ENCODE measurements at places on chromosomes 4 and X.

- DNase-seq: no peak
These were observed 686.7 kb downstream of the PDHA2 start for GRCh38 chr4:96526625-96527024.

DNA sequence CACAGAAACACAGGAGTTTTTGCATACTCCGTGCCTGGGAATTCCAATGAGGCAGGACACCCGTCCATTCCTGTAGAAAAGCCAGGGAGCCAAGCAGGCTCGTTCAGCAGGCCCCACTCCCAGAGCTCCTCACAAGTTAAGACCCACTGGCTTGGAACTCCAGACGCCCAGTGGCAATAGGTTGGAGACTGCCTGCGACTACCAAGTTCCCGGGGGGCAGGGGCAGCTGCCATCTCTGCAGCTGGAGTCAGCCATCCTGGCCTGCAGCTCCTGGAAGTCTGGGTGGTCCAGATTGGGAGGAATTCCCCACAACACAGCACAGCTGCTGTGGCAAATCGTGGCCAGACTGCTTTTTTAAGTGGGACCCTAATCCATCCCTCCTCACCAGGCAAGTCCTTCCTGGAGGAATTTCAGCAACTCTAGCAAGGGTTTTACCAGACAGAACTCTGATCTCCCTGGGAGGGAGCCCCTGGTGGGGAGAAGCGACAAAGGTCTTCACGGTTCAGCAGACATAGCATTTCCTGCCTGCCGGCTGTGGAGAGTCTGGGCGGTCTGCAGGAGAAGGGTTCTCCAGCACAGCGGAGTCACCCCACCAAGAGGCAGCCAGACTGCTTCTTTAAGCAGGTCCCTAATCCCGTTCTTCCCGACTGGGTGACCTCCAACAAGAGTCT, 231.9 kb downstream of the STPG2 start:
- DNase-seq: no peak

GRCh38 chr4:6499238-6499600, 26.8 kb upstream of the PPP2R2C start:
- no peak for DNase-seq

GRCh38 chr4:174170906-174171305, 112.6 kb downstream of the FBXO8 start:
- DNase-seq: no peak

DNA sequence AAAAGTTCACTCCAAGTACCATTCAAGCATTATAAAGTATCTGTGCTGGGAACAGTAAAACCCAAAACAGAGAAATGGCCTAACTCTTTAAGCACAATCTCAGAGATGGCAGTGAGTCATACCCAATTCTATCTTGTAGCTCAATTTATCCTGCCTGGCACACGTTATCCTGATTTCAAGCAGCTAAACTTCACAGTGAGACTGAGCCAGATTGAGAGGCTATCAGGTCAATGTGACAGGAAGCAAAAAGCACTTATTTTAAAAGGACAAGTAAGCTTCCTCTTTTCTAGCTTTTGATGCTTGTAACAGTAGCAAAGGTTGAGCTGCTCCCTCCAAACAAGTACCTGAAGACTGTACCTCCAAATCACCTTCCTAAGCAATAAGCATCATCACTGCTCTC, 324.9 kb downstream of the NAF1 start:
- DNase-seq: no peak

- DNase-seq: no peak
These were observed 284.2 kb upstream of the F9 start for GRCh38 chrX:139246295-139246694.

DNA sequence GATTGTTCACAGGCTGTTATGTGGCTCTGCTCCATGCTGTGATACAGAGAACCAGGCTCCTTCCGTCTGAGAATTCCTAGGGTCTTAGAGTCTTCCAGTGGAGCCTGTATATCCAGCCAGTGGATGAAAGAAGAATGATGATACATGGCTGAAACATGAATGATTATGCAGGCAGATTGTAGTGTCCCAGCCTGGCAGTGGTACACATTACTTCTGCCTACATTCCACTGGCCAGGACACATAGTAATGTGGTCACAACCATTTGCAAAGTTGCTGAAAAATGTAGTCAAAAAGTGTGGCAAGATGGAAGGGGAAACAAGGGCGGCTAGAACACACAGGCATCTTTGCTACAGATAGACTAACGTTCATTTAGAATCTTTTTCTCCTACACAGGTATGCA, 4.5 kb upstream of the GBA3 start:
- DNase-seq: no peak

DNA sequence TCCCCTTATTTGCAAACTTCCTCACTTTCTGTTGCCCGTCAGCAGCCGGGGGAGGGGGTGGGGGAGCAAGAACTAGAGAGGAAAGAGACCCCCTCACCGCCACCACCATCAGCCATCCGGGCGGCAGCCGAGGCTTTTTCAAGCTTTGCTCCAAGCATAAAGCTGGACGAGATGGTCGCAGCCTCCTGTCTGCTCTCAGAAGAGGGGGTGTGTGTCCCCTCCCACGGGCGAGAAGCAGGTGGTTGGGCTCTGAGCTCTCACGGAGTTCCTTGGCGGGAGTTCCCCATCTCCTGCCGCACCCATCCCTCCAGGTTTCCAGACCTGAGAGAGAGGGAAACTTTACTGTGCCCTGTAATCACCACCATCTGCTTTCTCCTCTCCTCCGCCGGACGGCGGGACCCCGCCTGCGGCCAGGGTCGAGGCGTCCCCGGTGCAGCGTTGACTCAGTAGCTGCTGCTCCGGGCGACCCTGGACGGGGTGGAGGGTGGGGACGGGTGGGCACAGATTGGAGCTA, 4.7 kb upstream of the ARX start:
- DNase-seq: no peak

GRCh38 chr4:47349326-47349725, 114.2 kb downstream of the COMMD8 start:
- no peak for DNase-seq

- no peak for DNase-seq
These were observed 346.8 kb downstream of the NR3C2 start for GRCh38 chr4:148095346-148095923.

GRCh38 chr4:105458001-105458400, 15.9 kb downstream of the PPA2 start:
- DNase-seq: no peak

DNA sequence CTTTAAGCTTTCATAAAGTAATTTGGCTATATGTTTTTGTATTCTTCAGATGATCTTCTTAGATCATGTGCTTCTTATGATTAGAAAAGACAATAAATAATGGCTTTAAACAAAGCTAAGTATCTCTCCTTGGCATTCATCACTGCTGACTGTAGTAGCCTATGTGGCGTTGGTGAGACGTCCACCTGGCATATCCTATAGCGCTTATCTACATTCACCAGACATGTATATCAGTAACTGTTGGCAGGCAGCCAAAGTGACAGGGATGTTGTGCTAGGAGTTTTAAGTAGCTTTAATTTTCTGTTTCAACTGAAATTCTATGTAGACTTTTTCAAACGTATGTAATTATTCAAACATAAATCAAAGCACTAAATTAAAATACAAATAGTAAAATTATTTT, 276.4 kb downstream of the IL15 start:
- DNase-seq: no peak

DNA sequence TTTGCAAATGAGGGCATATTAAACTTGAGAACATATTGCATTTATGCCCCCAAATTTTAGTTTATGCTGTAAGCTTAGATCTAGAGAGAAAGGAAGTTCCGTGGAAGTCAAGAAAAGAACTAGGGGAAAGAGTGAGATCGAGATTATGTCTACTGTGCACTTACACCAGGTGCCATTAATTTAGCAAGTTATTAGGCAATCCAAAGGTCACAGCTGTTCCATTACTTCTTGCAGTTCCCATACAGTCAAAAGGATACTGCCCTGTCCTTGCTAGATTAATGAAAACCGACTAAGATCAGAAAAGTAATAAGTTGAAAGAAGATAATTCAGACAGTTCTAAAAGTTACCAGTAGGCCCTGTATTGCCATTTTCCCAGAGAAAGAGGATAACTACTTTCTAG, 49.3 kb upstream of the SLC7A11 start:
- no peak for DNase-seq

GRCh38 chr4:67366311-67366861, 178.9 kb downstream of the CENPC start:
- no peak for DNase-seq

DNA sequence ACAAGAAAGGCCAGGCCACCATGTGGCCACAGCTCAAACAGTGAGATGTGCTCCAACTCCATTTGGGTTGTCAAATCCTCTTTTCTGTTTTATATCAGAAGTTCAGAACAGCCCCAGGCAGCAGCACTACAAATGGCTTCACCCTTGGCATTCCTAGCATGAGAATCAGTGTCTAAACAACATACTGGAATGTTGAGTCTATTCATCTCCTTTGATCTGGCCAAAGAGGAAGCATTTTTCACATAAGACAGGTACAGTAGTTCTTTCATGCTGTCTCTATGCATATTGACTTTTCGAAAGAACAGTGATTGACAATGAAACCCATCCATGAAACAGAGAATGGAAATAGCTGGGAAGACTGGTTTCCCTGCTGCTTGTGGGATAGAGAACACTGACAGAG, 289.5 kb downstream of the USP46 start:
- DNase-seq: no peak

DNA sequence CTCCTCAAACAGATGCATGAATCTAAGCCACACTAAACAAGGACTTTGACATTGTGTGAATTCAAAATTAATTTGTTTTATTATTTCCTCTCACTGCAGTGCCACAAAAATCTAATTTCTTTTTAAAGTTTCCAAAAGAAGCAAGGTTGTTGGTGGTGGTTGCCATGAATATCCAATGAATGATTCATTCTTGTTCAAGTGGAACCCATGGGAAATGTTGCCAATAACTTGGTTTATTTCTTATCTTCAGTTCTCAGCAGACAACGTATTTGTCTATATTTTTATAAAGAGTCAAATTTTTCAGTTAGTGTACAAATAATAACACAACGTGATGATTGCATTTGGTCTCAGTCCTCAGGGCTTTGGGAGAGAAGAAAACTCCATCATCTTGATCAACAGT, 309.4 kb upstream of the NOCT start:
- DNase-seq: no peak

- no peak for DNase-seq
These were observed 589.1 kb downstream of the TRIML1 start for GRCh38 chr4:188728359-188728758.

- DNase-seq: no peak
These were observed 67.1 kb downstream of the MID1IP1 start for GRCh38 chrX:38868321-38868720.

DNA sequence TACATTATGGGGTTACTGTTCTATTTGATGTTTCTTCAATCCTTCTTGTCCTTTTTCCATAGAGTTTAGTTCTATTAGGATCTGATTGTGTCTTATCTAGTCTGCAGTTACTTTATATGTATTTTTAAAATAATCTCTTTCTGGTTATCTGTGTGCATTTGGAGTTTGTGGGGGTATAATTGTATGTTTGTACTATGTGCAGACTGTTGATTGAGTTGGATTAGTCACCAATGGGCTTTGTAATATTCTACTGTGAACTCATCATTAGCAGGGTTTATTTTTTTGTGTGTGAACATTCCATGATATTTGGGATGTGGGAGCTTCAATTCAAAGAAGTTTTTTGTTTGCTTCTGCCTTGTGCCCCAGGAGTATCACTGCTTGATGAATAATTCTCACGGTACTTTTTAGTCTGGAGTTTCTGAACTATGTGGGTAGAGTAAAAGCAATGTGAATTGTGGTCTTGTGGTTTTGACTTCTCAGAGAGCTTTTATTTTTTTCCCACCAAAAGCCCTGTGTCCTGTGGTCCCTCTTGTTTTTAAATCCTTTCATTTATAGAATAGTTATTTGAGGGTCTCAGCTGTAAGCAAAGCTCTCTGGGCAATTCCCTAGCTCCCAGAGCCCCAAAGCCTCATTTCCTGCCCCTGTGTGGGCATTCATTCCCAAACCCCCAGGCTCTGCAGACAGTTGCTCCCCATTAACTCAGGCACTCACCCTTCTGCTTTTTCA, 127.8 kb downstream of the PHKA2 start:
- no peak for DNase-seq

DNA sequence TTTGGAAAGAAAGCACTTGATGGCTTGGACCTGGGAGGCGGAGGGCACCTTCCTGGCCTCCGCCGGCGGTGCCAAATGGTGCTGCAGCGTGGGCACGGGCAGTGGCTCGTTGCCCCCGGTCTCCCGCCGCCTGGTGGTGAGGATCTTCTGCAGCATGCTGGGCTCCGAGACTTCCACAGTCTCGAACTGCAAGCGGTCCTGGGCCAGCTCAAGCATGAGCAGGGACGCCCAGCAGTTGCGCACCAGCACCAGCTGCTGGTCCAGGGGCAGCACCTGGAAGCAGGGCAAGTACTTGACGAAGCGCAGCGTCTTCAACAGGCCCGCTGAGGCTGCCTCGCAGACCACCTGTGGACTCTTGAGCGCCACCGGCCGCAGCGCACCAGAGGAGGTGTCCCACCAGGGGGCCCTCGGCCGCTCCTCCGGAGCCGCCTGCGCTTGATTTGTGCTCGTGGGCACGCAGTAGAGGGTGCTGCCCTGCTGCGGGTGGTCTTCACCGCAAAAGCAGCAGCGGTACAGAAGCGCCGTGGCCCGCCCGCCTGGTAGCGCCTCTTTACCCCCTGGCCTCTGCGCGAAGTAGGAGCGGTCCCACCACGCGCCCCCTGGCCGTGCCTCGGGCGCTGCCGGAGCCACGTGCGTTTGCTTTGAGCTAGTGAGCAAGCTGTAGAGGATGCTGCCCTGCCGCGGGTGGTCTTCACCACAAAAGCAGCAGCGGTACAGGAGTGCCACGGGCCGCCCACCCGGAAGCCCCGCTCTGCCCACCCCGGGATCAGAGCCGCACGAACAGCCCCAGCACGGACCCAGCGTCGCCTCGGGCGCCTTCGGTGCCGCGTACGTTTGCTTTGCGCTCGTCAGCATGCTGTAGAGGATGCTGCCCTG, 689 bp downstream of the NR0B1 start:
- no peak for DNase-seq

GRCh38 chrX:48806081-48806480, 4.2 kb downstream of the HDAC6 start:
- DNase-seq: no peak

DNA sequence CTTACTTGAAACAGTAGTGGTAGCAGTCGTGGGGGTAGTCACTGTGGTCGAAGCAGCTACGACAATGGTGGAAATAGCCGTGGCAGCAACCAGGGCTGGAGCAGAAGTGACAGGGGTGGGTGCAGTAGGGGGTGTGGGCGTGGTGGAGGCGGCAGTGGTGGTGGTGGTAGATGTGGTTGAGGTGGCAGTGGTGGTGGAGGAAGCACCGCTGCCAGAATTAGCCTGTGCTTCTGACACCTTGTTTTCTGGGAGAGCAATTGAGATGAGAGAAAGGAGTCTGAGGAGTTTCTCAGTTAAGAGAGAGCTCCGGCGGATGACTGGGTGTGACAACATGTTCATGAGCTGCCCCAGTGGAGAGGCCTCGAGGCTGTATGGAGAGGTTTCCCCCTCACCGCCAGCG, 113.5 kb upstream of the HSD17B10 start:
- DNase-seq: no peak

GRCh38 chr4:149247164-149247563, 568.5 kb downstream of the IQCM start:
- no peak for DNase-seq

DNA sequence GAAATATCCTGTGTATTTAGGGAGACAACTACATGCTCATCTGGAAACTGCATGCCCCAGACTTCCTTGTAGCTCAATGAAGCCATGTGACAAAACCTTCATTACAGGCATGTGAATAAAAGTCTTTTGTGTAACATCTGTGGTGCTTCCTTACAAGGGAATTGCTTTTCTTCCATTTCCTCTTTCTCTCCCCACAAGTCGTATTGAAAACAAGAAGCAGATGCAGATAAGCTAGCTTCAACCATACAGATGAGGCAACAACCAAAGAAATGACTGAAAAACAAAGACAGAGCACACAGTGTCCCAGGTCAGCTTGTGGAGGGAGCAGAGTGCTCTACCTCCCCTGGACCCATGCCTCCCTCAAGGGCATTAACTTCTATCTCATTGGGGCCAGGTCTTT, 115.8 kb upstream of the INPP4B start:
- no peak for DNase-seq
